ENCODE measurements at places on chromosomes 7 and 10.

DNA sequence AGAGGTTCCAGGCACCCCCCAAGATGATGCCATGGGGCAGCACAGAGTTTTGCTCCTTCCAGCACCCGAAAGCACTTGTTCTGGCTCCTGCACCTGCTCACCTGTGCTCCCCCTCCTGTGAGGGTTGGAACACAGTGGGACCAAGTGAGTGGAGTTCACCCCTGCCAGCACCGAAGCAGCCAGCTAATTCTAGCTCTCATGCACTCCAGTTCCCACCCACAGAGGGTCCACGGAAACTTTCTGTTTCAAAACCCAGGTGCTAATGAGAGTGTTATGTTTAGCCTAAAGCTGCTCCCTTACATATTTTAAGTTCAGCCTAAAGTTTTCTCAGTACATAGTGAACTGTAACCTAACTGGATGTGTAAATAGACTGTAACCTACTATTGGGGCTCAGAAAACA is 42.6 kb upstream of the SLC35G1 start:
- no peaks in the 10 kb centered on the region for H3K4me1 ChIP-seq
- H3K4me3 ChIP-seq, result no peak overlapping the region
- no peak overlapping the region for H3K27ac ChIP-seq

DNA sequence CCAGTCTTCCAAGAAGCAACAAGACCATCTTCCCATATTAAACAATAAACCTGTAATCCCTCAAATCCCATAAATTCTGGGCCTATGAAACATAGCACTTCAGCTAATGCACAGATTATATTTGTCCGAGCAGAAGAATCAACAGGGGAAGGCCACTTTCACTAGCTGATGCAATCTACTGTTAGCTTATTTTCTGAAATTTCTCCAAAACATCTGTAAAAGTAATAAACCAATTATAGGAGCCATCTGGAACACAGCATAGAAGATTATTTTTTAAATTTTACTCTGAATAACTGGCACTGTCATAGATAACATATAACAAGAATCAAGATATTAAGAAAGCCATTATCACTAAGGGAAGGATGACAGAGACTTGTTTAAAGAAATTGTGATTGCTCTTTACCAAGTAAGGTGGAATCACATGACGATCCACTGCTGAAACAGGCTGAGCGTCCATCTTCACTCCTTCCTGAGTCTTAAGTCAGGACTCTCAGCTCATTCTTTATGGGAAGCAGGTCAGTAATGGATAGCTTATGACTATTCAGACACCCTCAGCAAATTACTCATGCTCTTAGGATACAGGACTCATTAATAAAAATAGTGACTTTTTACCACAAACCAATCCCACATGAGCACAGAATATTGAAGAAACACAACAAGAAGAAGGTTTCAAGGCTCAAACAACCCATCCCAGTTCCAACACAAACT is 719.5 kb downstream of the XPNPEP1 start:
- no peak for DNase-seq

GRCh38 chr7:112453505-112454171 is 3.4 kb downstream of the IFRD1 start:
- H3K27ac ChIP-seq, result no peak overlapping the region
- H3K27me3 ChIP-seq, result no peaks in the 10 kb centered on the region
- no peak for DNase-seq
- no peak overlapping the region for H3K4me3 ChIP-seq
- H3K4me1 ChIP-seq, result peaks cover 39% of the 10 kb centered on the region

DNA sequence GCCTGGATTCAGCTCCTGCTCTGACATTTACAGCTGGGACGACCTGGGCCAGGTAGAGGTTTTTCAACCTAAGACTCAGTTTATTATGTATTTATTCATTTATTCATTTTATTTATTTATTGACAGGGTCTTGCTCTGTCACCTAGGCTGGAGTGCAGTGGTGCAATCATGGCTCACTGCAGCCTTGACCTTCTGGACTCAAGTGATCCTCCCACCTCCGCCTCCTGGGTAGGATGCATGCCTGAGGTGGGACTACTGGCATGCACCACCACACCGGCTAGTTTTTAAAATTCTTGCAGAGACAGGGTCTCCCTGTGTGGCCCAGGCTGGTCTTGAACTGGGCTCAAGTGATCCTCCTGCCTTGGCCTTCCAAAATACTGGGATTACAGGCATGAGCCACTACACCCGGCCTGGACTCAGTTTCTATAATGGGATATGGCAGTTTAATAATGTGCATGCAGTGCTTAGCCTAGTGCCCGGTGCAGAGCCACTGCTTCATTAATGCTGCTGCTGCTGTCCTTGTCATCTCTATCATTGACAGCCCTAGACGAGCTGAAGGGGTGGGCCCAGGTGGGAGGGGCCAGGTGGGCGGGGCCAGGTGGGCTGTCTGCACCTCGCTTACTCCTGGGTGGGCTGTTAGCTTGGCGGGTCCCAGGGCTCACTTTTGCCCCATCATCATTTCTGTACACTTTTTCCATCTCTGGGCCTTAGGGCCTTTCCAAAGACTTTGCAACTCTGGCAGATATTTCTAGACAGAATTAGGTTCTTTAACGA is 92.6 kb downstream of the LHPP start:
- no peak for DNase-seq
- H3K4me3 ChIP-seq, result no peak overlapping the region
- no peaks in the 10 kb centered on the region for H3K27me3 ChIP-seq
- peaks cover 3% of the 10 kb centered on the region for H3K36me3 ChIP-seq

DNA sequence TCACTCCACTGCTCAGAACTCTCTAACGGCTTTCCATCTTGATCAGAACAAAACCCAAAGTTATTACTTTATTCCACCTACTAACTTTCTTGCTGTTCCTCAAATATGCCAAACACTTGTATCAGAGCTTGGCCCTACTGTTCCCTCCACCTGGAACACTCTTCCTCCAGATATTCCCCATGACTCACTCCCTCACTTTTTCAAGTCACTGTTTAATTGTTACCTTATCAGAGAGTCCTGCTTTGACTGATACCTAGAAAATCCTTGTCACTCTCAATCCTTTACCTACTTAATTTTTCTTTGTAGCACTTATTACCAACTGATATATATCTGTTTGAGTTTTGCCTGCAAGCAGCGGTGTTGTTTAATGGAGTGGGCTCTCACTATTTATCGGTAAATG is 5.6 kb upstream of the NFKB2 start:
- no peak overlapping the region for H3K27ac ChIP-seq
- H3K4me1 ChIP-seq, result peaks cover 23% of the 10 kb centered on the region
- no peak overlapping the region for H3K4me3 ChIP-seq
- no peaks in the 10 kb centered on the region for H3K27me3 ChIP-seq
- no peak for DNase-seq

DNA sequence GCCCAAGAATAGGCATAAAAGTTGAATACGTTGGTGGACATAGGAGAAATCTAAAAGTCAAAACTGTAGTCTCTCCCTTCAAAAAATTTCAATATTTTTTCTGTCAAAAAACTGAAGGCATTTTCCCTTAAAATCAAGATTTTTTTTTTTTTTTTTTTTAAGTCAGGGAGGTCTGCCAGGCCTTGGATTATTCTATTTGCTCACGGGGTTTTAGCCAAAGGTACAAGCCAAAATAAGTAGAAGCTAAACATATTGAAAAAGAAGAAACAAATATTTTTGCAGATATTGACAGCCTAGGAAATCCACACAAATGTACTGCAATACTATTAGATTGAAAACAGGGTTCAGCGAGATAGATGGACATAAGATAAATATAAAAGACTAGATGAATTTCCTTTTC is 190.1 kb upstream of the PLXDC2 start:
- DNase-seq, result no peak
- no peaks in the 10 kb centered on the region for H3K4me1 ChIP-seq
- H3K36me3 ChIP-seq, result no peaks in the 10 kb centered on the region
- no peaks in the 10 kb centered on the region for H3K27me3 ChIP-seq
- H3K4me3 ChIP-seq, result no peak overlapping the region
- no peak overlapping the region for H3K27ac ChIP-seq

- no peaks in the 10 kb centered on the region for H3K36me3 ChIP-seq
- H3K4me1 ChIP-seq, result no peaks in the 10 kb centered on the region
- H3K4me3 ChIP-seq, result no peak overlapping the region
- H3K27ac ChIP-seq, result no peak overlapping the region
Measured at GRCh38 chr7:21193895-21194294, 234.0 kb upstream of the SP4 start.

GRCh38 chr10:88004451-88004850 is 141.0 kb downstream of the PTEN start:
- H3K27ac ChIP-seq, result no peak overlapping the region
- no peak overlapping the region for H3K4me3 ChIP-seq
- no peaks in the 10 kb centered on the region for H3K27me3 ChIP-seq
- H3K4me1 ChIP-seq, result no peaks in the 10 kb centered on the region

DNA sequence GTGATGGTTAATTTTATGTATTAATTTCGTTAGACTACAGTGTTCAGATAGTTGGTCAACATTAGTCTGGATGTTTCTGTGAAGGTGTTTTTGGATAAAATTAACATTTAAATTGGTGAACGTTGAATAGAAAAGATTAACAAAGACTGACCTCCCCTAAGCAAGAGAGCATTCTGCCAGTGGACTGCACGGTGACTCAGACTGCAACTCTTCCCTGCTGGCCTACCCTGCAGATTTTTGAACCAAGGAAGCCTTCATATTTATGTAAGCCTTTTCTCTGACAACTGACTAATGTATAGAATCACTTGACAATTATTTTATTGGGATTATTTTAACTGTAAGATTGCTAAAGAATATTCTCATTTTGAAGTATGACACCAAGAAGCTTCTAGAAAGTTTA is 7.9 kb upstream of the ZNF248 start:
- no peaks in the 10 kb centered on the region for H3K27me3 ChIP-seq
- H3K36me3 ChIP-seq, result no peaks in the 10 kb centered on the region
- H3K4me1 ChIP-seq, result peaks cover 19% of the 10 kb centered on the region
- no peak overlapping the region for H3K4me3 ChIP-seq
- no peak for DNase-seq

- no peaks in the 10 kb centered on the region for H3K27me3 ChIP-seq
- H3K36me3 ChIP-seq, result peaks cover 22% of the 10 kb centered on the region
- no peak overlapping the region for H3K27ac ChIP-seq
- no peak overlapping the region for H3K4me3 ChIP-seq
- peaks cover 6% of the 10 kb centered on the region for H3K4me1 ChIP-seq
Measured at GRCh38 chr7:151038951-151039849, 9.1 kb upstream of the ASIC3 start.

GRCh38 chr7:116966601-116967000 is 13.3 kb downstream of the ST7 start:
- no peak overlapping the region for H3K27ac ChIP-seq
- H3K36me3 ChIP-seq, result no peaks in the 10 kb centered on the region
- H3K27me3 ChIP-seq, result no peaks in the 10 kb centered on the region
- no peak overlapping the region for H3K4me3 ChIP-seq

GRCh38 chr10:100901051-100901450 is 11.7 kb upstream of the SLF2 start:
- H3K27me3 ChIP-seq, result peaks cover 21% of the 10 kb centered on the region
- no peak for DNase-seq
- H3K4me1 ChIP-seq, result peaks cover 1% of the 10 kb centered on the region
- no peaks in the 10 kb centered on the region for H3K36me3 ChIP-seq
- no peak overlapping the region for H3K4me3 ChIP-seq

GRCh38 chr10:66398669-66399068 is 527.2 kb upstream of the LRRTM3 start:
- DNase-seq, result no peak
- H3K4me3 ChIP-seq, result no peak overlapping the region
- H3K27me3 ChIP-seq, result no peaks in the 10 kb centered on the region
- no peaks in the 10 kb centered on the region for H3K36me3 ChIP-seq
- no peaks in the 10 kb centered on the region for H3K4me1 ChIP-seq
- H3K27ac ChIP-seq, result no peak overlapping the region

DNA sequence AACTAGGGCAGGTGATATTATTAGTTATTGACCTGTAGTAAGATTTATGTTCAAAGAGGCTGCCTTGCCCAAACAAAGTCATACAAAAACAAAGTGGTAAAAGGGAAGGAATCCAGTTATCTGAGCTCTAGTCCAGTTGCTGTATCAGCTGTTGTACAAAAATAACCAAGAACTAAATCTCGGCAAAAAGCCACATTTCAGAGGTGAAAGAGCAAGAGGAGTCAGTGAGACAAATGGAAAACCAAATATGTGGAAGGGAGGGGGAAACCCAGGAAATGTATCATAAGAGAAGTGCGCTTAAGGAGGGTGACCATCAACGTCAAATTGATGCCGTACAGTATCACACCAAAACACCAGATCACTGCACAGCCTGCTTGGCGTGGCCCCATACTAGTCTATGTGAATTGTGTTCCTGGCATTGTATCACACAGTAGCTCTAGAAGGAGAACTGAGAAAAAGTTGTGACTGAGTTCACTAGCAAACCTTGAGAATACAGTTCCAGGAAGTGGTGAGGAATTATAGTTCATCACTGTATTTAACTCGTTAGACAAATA is 6.4 kb downstream of the AGBL3 start:
- peak overlapping the region; percentile 78 for H3K27ac ChIP-seq
- peak overlapping the region; percentile 36 for H3K4me3 ChIP-seq
- peaks cover 47% of the 10 kb centered on the region for H3K36me3 ChIP-seq
- no peaks in the 10 kb centered on the region for H3K27me3 ChIP-seq
- DNase-seq, result no peak

DNA sequence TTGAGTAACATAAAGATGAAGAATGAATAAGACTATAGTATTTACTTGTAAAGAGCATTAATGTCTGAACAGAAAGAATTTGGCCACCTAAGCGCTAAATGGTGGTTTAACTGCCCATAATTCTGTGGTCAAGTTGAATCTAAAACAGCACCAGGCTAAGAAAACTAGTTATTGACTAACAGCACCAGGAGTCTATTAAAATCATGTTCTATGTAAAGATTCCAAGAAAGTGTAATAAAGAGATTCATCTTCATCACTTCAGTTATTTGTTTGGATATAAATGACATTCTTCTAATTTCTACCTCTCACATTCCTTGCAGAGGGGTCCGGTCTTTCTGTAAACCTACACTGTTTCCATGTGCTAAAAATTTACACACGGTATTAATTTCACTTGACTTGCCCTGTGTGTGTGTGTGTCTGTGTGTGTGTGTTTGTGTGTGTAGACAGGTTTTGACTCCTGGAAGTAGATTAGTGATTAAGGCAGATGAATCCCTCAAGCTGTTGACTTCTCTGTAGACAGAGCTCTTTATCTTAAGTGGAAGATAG is 84.4 kb downstream of the KLF6 start:
- peaks cover 2% of the 10 kb centered on the region for H3K27me3 ChIP-seq
- H3K27ac ChIP-seq, result no peak overlapping the region
- no peaks in the 10 kb centered on the region for H3K36me3 ChIP-seq
- H3K4me1 ChIP-seq, result peaks cover 15% of the 10 kb centered on the region

- no peak overlapping the region for H3K27ac ChIP-seq
- H3K4me3 ChIP-seq, result no peak overlapping the region
- no peak for DNase-seq
- H3K36me3 ChIP-seq, result no peaks in the 10 kb centered on the region
- no peaks in the 10 kb centered on the region for H3K4me1 ChIP-seq
Measured at GRCh38 chr7:146539836-146540235, 423.2 kb downstream of the CNTNAP2 start.

DNA sequence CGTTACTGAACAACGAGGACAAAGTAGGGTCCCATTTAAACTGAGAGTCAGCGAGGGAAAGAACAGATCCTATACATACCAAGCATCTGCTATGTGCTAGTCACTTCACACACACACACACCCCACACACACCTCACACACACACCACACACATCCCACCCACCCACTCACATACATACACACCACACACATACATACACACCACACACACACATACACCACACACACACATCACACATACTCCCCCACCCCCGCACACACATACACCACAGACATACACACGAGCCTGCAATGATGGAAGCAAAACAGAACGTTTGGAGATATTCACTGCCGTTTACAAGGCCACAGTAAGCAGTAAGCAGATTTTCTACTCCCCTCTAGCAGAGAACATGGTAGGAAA is 607 bp upstream of the GRB10 start:
- no peak for DNase-seq
- H3K36me3 ChIP-seq, result no peaks in the 10 kb centered on the region
- peaks cover 5% of the 10 kb centered on the region for H3K4me1 ChIP-seq

Measured in activated B cell treated with CpG ODN at 0.5 μM for 24 hours (primary cell).